Activated naive CD4-positive, alpha-beta T cell treated with anti-CD3 and anti-CD28 coated beads for 36 hours (primary cell): ENCODE measurements at places on chromosomes 13 and 19. TPM values are rescaled to one million over a fixed set of nuclear protein-coding genes. Genes with fewer than 3 reads are reported as not detected.

- no peaks in the 10 kb centered on the region for H3K36me3 ChIP-seq
- no peak overlapping the region for H3K27ac ChIP-seq
- H3K27me3 ChIP-seq, result peaks cover 19% of the 10 kb centered on the region
These were observed 49.3 kb upstream of the TUBGCP3 start for GRCh38 chr13:112637017-112637801.

GRCh38 chr13:91313581-91313980 is 33.9 kb upstream of the MIR17HG start:
- DNase-seq, result no peak
- peaks cover 2% of the 10 kb centered on the region for H3K27me3 ChIP-seq

DNA sequence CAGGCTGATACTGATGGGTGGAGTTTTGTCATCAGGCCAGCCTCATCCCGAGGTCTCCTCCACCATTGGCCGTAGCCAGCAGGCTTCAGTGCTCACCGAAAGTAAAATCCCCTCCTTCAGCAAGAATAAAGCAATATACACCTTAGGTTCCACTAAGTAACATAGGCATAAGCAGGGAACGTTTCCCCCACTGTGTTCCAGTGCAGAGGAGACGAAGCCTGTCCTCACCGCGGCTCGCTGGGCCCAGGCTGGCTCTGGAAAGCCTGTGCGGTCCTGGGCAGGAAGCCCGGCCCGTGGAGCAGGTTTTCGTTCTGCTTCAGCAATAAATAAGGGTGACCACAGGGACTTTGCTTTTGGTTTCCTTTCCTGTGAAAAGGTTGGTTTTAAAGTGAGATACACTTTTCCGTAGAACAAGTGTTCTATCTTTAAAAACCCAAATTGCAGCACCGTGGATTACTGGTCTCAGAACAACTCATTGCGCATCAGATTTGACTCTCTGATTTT is 16.3 kb upstream of the TEX29 start:
- no peaks in the 10 kb centered on the region for H3K27me3 ChIP-seq
- no peak overlapping the region for H3K4me3 ChIP-seq
- H3K4me1 ChIP-seq, result no peaks in the 10 kb centered on the region
- H3K36me3 ChIP-seq, result peaks cover 68% of the 10 kb centered on the region

- H3K36me3 ChIP-seq, result peaks cover 50% of the 10 kb centered on the region
- peak overlapping the region; percentile 59 for H3K27ac ChIP-seq
- peaks cover 27% of the 10 kb centered on the region for H3K4me1 ChIP-seq
- peak overlapping the region; percentile 99 for H3K4me3 ChIP-seq
- H3K27me3 ChIP-seq, result no peaks in the 10 kb centered on the region
These were observed 3.8 kb downstream of the RPL13A start for GRCh38 chr19:49491030-49491803.

GRCh38 chr19:17020385-17020784 is 6.2 kb downstream of the CPAMD8 start:
- no peak overlapping the region for H3K4me3 ChIP-seq
- H3K27ac ChIP-seq, result no peak overlapping the region
- peaks cover 1% of the 10 kb centered on the region for H3K36me3 ChIP-seq
- H3K27me3 ChIP-seq, result peaks cover 12% of the 10 kb centered on the region
- no peaks in the 10 kb centered on the region for H3K4me1 ChIP-seq

DNA sequence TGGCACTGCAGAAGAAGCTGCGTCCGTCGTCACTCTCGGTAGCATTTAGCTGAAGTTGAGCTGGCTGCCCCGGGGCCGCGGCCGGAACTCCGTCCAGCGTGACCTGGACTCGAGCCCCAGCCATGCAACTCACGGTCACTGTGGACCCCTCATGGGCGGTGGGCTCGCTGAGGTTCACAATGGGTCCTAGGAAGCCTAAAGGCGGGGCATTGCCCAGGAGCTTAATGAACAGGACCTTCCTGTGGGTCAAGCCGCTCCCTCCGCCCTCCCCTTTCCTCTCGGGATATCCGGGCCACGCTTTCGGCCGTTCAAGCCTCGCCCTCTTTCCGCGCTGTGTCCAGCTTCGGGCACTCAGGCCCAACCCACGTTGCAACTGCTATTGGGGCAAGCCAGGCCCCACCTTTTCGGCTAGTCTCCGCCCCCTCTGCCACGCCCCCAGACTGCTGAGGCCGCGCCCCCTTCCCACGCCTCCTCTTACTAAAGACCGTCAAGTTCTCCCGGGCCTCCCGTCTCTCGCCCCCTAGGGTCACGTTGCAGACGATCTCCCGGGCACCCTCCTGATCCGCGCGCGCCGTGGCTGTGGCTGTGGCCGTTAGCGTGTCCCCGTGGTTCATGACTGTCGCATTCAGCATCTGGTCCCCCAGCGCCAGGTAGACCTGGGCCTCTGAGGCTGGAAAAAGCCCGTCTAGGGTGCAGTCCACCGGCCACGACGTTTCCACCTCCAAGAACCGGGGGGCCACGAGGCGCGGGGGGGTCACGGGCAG is 1.4 kb upstream of the RAVER1 start:
- peak; percentile 60 for DNase-seq
- H3K27me3 ChIP-seq, result no peaks in the 10 kb centered on the region
- no peak overlapping the region for H3K27ac ChIP-seq
- peaks cover 30% of the 10 kb centered on the region for H3K36me3 ChIP-seq
- peaks cover 49% of the 10 kb centered on the region for H3K4me1 ChIP-seq

DNA sequence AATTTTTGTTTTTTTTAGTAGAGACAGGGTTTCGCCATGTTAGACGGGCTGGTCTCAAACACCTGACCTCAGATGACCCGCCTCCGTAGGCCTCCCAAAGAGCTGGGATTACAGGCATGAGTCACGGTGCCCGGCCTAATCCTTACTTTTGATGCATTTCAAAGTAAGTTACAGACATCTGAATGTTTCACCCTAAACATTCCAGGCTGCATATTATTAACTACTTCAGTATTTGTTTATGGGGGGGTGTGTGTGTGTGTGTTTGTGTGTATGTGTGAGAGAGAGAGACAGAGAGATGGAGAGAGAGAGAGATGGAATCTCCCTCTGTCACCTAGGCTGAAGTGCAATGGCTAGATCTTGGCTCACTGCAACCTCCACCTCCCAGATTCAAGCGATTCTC is 13.1 kb downstream of the SULT2B1 start:
- no peak overlapping the region for H3K4me3 ChIP-seq
- H3K27me3 ChIP-seq, result peaks cover 2% of the 10 kb centered on the region
- DNase-seq, result no peak
- H3K4me1 ChIP-seq, result no peaks in the 10 kb centered on the region

DNA sequence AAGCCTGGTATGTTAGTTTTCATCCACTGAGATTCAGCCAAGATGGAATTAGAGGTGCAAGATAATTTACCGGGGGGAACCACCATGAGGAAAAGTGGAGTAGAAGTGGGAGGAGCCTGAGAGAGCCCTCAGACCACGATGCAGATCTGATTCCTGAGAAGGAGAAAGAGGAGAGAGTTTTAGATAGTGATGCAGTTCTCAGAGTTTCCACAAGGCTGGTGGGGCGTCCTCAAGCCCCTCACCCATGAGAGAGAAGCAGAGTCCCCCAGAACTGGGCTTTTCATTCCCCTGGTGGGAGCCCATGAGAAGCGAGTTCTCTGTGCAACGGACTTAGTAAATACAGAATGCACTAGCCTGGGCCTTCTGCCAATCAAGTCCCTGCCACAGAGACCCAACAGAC is 18.1 kb downstream of the CEACAM5 start:
- H3K27me3 ChIP-seq, result peaks cover 23% of the 10 kb centered on the region
- no peaks in the 10 kb centered on the region for H3K36me3 ChIP-seq
- no peak for DNase-seq
- no peak overlapping the region for H3K27ac ChIP-seq

- peaks cover 33% of the 10 kb centered on the region for H3K36me3 ChIP-seq
- H3K4me1 ChIP-seq, result peaks cover 43% of the 10 kb centered on the region
- H3K4me3 ChIP-seq, result peak overlapping the region; percentile 13
- H3K27ac ChIP-seq, result no peak overlapping the region
These were observed 2.2 kb downstream of the UPF3A start for GRCh38 chr13:114283576-114283975.

GRCh38 chr13:97333983-97334382 is 100.0 kb upstream of the RAP2A start:
- H3K27ac ChIP-seq, result no peak overlapping the region
- H3K4me3 ChIP-seq, result no peak overlapping the region
- H3K27me3 ChIP-seq, result no peaks in the 10 kb centered on the region
- peaks cover 4% of the 10 kb centered on the region for H3K36me3 ChIP-seq
- no peaks in the 10 kb centered on the region for H3K4me1 ChIP-seq

- peaks cover 8% of the 10 kb centered on the region for H3K36me3 ChIP-seq
- no peak overlapping the region for H3K27ac ChIP-seq
- H3K27me3 ChIP-seq, result no peaks in the 10 kb centered on the region
- H3K4me1 ChIP-seq, result peaks cover 11% of the 10 kb centered on the region
These were observed 32.8 kb downstream of the COG6 start for GRCh38 chr13:39688278-39688677.

DNA sequence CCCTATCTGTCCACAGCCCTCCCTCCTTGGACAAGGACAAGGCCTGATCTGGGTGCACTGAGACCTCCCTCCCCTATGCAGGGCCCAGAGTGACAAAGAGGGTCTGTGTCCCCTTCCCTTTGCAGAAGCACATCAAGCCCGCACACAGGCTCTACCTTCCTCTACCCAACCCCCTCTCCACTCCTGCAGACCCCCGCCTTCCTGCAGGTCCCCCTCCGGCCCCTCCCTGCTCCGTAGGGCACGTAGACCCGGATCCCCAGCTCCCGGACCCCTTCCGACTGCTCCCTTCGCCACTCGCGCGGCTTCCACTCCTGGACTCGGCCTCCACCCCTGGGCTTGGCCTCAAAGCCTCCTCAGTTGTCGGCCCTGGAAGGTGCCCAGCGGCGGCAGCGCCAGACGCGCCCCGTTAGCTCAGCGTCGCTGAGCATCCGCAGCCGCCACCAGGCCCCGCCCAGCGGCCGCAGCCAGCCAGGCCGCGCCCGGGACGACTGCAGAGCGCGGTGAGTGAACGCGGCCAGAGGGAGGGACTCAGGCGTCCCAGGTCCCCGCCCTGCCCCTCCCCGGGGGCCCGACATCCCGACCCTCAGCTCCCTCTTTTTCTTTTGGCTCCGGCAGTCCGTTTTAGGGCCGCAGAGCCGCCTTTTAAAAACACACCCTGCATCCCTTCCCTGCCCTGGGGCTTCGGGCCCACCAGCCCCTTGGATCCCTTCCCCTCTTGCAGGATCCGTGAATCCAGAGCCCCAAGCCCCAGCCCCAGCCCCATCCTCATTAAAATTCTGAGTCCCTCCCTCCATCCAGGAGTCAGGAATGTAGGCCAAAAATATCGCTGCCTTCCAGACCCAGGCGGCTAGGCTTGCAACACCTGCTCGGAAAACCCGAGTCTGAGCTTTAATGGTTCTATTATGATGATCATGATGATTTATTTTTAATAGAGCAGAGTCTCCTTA is 1.5 kb upstream of the MYADM start:
- H3K27me3 ChIP-seq, result no peaks in the 10 kb centered on the region
- H3K4me1 ChIP-seq, result peaks cover 31% of the 10 kb centered on the region
- H3K27ac ChIP-seq, result no peak overlapping the region
- peak; percentile 56 for DNase-seq
- H3K36me3 ChIP-seq, result no peaks in the 10 kb centered on the region

- no peak overlapping the region for H3K4me3 ChIP-seq
- no peaks in the 10 kb centered on the region for H3K4me1 ChIP-seq
- no peak overlapping the region for H3K27ac ChIP-seq
- H3K27me3 ChIP-seq, result peaks cover 16% of the 10 kb centered on the region
These were observed 134.8 kb downstream of the NUFIP1 start for GRCh38 chr13:44854313-44855060.

DNA sequence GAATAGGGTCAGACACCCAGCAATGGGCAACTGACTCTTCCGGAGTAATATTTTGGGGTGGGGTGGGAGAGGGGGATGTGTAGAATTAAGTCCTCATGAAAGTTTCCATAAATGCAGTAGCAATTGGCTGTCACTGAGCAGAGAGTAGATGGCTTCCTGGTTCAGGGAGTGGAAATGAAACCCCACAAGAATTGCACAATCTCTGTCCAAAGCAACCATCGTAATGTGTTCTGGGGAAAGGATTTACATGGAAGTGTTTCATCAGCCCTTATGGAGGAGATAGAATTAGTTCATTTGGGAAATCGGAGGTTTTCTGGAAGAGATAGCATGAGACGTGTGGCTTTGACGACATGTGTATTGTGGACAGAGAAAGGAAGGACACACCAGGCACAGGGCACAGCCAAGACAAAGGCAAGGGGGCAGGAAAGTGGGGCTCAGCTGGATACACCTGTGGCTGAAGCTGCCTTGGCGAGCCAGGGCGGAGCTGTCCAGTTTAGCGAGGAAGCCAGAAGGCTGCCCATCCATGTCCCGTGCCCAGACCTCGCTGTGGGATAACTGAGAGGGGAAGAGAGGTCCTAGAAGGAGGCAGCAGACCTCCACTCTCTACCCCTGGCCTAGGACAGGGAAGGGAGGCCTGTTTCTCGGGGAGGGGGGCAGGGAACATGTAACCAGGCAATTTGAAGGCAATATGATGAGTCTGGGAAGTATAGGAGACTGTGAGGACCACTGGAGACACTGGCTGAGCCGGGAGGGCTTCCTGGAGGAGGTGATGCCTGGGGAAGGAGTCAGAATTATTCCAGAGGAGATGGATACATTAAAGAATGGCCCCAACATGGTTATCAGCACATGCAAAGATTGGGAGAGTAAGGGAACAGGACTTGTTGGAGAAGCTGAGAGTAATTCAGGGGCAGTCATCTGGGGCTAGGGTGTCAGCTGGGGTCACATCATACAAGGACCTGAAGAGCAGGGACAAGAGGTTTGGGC is 2.6 kb upstream of the CLEC4G start:
- no peak overlapping the region for H3K4me3 ChIP-seq
- H3K27me3 ChIP-seq, result peaks cover 22% of the 10 kb centered on the region
- peaks cover 20% of the 10 kb centered on the region for H3K4me1 ChIP-seq
- no peak for DNase-seq

GRCh38 chr13:25819856-25820530 is 231.8 kb downstream of the SHISA2 start:
- no peaks in the 10 kb centered on the region for H3K36me3 ChIP-seq
- H3K27ac ChIP-seq, result no peak overlapping the region
- H3K4me1 ChIP-seq, result no peaks in the 10 kb centered on the region
- no peak for DNase-seq

- peak; percentile 77 for DNase-seq
- H3K27me3 ChIP-seq, result peaks cover 40% of the 10 kb centered on the region
- no peak overlapping the region for H3K4me3 ChIP-seq
- H3K27ac ChIP-seq, result peak overlapping the region; percentile 44
- no peaks in the 10 kb centered on the region for H3K36me3 ChIP-seq
These were observed 3.8 kb downstream of the ATP12A start for GRCh38 chr13:24683838-24684599.

DNA sequence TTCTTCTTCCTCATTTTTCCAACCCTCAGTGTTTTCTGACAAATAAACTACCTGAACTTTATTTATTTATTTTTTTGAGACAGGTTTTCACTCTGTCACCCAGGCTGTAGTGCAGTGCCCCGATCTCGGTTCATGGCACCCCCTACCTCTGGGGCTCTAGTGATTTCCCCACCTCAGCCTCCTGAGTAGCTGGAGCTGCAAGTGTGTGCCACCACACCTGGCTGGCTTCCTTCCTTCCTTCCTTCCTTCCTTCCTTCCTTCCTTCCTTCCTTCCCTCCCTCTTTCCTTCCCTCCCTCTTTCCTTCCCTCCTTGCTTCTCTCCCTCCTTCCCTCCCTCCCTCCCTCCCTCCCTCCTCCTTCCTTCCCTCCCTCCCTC is 32.3 kb downstream of the KCTD4 start:
- H3K4me1 ChIP-seq, result peaks cover 7% of the 10 kb centered on the region
- peaks cover 39% of the 10 kb centered on the region for H3K36me3 ChIP-seq
- no peaks in the 10 kb centered on the region for H3K27me3 ChIP-seq

The TEX26 gene
- total RNA-seq, result not detected

The CGB7 gene
- not detected for total RNA-seq

The RAB8A gene
- total RNA-seq, result 95.2 TPM

The DPF1 gene
- 0.77 TPM for total RNA-seq

The ZNF700 gene
- total RNA-seq, result 12.4 TPM

The THSD8 gene
- total RNA-seq, result 41.4 TPM

The CGB1 gene
- not detected for total RNA-seq

The LACC1 gene
- 3.1 TPM for total RNA-seq

The OLFM2 gene
- 0.12 TPM for total RNA-seq

The ZNF814 gene
- total RNA-seq, result 12.7 TPM
